ENCODE measurements at places on chromosomes 2 and 18. TPM values are rescaled to one million over a fixed set of nuclear protein-coding genes. Genes with fewer than 3 reads are reported as not detected.
A peak's percentile ranks its signal among the peaks of the same experiment; 100 is the strongest.

The RGPD4 gene
- total RNA-seq, result not detected

GRCh38 chr2:37156071-37156856, 516 bp downstream of the EIF2AK2 start:
- DNase-seq, result peak; percentile 45

GRCh38 chr2:55842046-55842445, 81.5 kb downstream of the EFEMP1 start:
- DNase-seq, result no peak

DNA sequence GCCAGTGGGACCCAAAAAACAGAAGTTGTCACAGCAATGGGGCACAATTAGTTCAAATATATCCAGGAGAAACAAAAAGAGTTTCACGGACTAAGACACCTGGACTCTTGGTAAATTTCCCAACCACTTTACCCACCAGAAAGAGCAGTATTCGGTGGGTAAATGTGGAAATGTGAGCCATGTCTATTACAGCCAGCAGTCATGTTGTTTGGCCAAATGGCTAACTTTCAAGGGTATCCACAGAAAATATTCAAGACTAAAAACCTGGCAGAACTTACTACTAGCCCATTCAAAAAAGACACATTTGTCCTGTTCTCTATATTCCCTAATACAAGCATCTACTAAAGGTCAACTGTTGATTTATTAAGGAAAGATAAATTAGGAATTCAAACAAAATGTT, 1296.0 kb upstream of the NXPH2 start:
- DNase-seq, result no peak

GRCh38 chr2:68689553-68690537, 44.8 kb upstream of the ARHGAP25 start:
- no peak for DNase-seq

DNA sequence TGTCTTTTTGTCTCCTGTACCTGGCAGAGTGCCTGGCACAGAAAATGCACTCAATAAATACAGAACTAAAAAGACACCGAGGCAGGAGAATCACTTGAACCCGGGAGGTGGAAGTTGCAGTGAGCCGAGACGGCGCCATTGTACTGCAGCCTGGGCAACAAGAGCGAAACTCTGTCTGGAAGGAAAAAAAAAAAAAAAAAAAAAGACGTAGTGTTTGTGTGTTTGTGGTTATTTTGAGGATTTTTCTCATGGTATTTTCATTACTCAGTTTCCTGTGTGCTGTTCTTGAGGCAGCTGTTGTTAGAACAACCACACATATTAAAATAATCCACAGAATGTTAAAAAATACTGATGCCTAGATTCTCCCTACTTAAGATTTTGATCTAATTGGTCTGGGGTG, 519.2 kb upstream of the SPHKAP start:
- peak; percentile 78 for DNase-seq
